Breast epithelium (tissue), 4 donors: ENCODE measurements at places on chromosomes 7 and 10. TPM values are rescaled to one million over a fixed set of nuclear protein-coding genes. Genes with fewer than 3 reads are reported as not detected.

DNA sequence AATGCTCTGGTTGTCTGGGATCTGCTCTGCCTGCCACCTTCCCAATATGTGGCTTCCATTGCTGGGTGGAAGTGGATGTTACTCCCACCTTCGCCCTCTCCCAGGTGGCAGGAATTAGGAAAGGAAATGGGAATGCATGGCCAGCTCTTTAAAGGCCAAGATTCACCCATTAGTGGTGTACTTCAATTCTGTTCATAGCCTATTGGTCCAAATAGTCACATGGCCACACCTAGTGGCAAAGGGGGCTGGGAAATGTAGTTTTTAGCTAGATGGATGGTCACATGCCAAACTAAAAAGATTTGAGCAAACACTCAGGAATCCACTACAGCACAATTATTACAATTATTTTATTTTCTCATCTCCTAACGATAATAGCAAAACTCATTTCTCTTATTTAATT lies 135.1 kb downstream of the NPY start:
- DNase-seq = no peak

- DNase-seq = no peak
These were observed 83.1 kb upstream of the NPVF start for GRCh38 chr7:25311346-25311745.

DNA sequence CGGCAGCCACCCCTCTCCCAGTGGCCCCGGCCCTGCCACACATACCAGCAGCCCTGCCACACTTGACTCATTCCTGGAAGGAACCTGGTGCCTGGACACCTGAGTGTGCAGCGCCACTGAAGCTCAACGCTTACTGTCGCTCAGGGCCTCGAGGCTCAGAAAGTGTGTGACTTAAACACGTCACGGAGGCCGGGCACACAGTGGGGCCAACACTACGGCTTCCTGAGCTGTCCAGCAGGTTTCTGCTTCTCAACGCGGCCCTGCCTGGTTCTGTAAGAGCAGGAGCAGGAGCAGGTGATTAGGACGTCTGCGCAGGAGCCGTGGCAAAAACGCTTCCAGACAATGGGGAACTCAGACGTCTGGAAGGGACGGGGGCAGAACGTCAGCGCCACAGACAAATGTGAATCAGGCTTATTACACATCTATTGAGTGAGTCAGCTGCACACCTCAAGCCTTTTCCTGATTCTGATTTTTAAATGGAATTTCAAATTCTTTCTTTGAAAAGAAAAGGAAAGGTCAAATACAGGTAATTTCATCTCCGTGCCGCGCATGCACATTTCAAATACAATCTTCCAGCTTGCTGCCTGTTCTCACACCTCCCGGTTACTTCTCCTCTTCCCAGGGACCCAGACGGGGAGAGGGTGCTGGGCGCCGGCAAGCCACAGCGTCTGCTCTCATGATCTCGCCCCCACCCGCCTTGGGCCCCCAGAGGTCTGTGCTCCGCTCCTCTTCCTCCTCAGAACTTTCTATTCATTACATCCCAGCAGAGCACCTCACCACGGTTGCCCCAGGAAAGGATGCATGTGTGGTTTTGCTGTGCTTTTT lies 66.6 kb downstream of the ADARB2 start:
- DNase-seq = no peak

DNA sequence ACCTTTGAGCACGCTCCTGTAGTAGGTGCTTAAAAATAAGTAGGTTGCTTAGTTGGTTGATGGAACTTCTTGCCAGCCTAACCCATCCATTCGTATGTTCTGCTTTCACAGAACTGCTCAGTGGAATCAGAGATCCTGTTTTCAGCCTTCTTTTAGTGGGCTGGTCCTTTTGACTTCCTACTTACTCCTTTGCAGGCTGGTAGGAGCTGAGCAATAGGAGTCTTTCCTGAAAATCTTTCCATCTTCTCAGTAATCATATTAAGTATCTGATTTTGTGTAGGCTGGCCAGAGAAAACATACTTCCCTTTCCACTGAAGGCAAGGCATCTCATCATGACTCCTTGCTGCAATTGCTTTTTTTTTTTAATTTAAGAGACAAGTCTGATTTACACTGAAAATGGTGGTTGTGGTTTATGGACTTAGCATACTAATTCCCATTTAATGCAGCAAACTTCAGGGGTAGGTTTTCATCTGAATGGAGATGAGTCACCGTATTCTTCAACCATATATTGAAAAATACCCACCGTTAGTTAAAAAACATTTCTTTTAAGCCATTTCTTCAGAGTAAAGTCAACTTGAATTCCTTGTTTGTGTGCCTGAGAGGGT lies 208.0 kb downstream of the ZNF365 start:
- no peak for DNase-seq

DNA sequence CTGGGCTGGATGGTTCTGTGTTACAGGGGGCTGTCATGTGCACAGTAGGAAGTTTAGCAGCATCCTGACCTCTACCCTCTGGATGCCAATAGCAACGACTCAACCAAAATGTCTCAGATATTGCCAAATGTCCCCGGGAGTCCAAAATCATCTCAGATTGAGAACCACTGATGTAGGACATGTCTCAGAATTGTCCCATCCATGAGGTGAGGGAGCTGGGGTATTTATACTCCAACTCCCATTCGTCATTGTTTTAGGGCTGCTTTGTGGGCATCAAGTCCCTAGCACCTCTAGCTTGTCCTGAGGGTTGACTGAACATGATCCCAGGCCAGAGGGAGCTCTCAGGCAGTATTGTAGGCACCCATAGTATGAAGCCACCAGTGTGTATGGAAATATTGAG lies 25.2 kb upstream of the COMTD1 start:
- no peak for DNase-seq

DNA sequence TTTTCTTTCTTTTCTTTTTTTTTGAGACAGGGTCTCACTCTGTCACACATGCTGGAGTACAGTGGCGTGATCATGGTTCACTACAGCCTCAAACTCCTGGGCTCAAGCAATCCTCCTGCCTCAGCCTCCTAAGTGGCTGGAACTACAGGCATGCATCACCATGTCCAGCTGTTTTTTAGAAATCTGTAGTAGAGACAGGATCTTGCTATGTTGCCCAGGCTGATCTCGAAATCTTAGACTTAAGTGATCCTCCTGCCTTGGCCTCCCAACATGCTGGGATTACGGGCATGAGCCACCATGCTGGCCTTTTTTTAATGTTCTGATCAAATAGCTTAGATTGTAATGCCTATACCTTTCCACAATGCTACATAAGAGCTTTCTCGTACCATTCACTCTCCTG lies 107.0 kb upstream of the KCTD7 start:
- no peak for DNase-seq

The TMEM225B gene
- total RNA-seq = 2.0 TPM
